ENCODE measurements at places on chromosomes 3 and 15. TPM values are rescaled to one million over a fixed set of nuclear protein-coding genes. Genes with fewer than 3 reads are reported as not detected.

- no peak for DNase-seq
Measured at GRCh38 chr15:55990516-55990915, 2.9 kb downstream of the NEDD4 start.

Gene TAGLN3
- total RNA-seq = not detected

Gene SAMMSON
- total RNA-seq = not detected

DNA sequence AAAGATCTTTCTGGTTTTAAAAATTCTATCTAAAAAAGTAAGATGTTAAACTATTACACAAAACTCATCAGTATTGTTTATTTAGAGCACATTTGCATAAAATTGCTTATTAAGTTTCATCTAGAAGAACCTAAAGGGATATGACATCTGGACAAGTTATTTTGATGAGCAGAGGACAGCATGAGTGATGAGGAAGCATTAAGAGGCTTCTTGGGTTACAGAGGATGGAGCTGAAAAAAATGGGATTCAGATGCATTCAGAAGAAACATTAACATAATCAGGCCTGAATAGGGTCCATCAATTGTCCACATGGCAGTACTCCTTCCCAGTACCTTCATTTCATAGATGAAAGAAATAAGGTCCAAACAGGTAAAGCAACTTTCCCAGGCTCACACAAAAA lies 41.6 kb downstream of the IMPG2 start:
- DNase-seq = no peak

- no peak for DNase-seq
Measured at GRCh38 chr3:146130881-146131371, 30.1 kb downstream of the PLOD2 start.

DNA sequence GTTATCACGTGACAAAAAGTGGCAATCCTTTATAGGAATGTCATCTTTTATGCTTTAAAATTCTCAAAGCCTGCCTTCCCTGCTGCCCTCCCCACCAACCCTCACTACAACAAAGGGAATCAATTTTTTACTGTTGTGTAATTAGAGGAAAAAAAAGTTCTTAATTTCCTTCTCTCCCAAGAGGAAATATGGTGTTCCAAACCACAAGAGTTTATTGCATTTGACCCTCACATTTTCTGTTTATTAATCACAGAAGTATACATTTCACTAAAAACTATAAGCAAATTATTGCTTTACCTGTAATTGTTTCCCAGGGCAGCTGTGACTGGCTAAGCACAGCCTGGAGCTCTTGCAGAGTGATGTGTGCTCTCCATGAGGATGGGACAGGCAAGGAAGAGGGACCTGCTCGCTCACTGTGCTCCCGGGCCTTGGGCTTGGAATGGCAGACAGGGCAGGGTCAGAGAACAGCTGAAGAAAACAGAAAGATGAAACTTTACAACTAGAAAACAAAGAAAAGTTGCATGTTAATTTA lies 31.3 kb upstream of the ATP10A start:
- DNase-seq = no peak

Gene USP13
- 9.9 TPM for total RNA-seq

DNA sequence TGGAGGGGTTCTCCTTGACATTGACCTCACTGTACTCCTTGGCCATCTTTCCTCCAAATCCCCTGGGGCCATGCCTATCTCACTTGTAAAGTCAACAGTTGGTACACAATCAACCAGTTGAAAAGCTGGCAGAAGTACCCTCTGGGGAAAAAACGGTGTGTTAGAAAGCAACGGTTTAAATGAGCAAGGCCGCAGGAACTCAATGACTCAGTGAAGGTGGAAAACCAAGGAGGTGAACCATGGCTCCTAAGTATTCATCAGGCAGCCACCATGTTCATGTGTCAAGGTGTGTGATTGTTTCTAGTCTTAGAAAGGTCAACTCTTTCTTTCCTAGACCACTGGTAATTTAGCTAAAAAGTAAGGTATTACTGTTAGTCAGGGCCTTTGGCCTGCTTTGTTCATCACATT lies 130.9 kb upstream of the SATB1 start:
- DNase-seq = no peak

DNA sequence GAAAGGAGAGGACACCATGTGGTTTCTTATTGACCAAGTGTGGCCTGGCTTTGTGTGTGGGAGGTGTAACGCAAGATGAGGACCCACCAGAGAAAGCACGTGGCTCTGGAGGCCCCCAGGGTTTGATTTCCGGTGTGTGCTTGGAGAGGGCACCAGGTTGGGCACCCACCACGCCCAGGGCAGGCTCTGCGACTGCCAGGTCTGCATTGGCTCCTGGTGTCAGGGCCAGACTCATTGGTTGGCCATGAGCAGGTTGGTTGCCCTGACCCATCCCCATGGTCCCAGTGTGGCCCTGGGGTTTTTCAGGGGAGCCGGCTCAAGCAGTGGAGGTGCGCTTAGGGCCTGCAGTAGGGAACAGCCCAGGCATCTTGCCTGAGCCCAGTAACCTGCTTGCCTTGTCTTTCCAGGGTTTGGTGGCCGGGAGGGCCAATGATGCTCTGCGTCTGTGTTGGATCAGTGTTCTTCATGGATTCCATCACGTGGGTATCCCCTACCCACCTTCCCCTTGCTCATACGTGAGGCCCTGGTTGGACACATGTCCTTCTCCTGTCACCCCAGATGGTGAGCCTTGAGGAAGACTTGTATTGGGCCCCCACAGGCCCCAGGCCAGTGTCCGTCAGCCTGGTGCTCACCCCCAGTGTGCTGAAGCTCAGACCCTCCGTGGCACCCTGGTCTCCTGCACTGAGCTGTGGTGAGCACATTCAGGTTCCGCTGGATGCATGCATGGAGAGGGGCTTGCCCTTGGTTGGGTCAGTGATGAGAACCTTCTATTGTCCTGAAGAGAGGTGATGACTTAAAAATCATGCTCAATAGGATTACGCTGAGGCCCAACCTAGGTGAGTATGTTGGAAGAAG lies 193.9 kb downstream of the UBE3A start:
- DNase-seq = peak; percentile 5

DNA sequence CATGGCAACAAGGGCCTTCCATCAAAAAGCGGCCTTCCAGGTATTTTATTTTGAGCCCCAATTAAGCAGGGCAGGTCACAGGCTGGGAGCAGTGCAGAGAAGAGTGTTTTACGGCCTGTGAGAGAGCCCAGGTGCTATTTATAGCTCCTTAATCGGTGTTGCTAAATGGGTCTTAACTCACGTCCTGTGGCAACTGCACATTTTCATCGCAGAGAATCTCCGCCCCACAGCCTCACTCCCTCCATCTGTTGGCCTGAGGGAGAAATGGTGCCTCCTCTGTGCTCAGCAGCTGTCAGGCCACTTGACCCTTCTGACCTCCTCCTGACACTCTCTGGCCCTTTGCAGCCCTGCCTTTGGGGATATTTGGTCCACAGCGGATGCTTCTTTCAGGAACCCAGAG lies 58.6 kb downstream of the SPSB4 start:
- DNase-seq = no peak

DNA sequence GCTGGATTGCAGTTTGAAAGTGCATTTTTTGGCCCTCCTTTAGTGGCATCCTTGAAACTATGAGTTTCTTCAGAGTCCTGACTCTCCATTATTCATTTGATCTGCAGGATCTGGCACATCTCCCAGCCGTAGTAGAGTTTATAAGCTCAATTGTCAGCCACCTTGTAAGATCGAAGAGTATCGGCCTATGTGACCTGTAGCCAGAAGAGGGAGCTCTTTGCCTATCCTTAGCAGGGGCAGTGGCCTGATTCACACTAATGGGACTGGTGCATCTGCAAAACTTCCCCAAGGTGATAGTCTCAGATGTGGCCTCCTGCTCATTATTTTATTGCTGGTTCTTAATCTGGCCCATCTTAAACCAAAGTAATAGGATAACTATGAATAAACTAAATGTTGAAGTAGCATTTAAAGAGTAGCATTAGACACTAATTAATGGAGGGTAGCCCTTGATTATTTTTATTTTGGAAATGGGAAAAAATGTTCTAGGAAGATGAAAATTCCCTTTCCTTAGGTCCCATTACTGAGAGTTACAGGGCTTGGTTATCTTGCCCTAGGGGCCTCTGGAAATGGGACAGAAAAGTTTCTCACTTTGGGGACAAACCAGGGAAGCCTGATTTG lies 21.2 kb downstream of the GCSAM start:
- no peak for DNase-seq

GRCh38 chr15:44193651-44194322 lies 1.3 kb downstream of the FRMD5 start:
- DNase-seq = no peak

Gene PTX3
- not detected for total RNA-seq

DNA sequence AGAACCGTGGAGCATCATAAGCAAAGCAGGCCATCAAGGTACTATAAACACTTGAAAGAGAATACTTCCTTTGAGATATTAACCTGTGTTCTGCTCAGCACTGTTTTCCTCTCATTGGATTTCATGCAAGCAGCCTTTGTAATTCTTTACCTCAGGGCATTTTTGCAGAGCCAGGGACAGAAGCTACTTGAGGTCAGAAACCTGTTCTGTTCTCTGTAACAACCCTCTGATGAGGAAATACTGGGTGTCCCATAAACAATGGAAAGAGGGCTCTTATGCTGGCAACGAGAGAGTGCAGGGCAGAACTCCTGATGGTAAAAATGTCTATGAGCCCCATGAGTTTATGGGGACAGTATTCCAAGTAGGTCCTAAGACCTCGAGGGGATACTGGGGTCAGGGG lies 66.0 kb downstream of the DCLK3 start:
- DNase-seq = no peak

DNA sequence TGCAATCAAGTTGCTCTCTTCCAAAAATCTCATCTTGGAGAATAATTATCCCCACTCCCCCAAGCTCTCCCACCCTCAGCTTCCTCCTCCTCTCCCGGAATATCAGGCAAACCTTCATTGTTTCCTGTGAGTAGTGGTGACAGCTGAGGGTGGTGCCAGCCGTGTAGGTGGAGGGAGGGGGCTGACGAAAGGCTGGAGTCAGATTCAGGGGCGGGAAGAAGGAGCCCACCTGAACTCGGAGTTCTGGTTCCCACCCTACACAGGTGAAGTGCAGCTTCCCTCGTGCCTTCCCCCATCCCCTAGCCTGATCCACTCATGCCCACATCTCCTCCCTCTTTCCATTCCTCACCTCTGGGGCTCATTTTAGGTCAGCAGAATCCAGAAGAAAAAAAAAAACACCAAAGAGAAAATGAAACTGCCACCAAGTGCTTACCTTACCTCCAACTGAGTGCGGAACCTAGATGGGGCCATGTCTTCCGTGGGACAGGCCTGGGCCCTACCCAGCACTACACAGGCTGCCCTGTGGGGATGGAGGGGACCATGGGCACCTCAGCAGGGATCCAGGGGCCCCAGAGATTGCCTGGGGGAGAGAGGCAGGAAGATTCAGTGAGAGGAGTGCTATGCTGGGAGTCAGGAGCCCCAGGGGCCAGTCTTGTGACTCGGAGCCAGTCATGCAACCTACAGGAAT lies 81.3 kb downstream of the ADCY5 start:
- DNase-seq = no peak

Gene NANOGP8
- total RNA-seq = not detected

- DNase-seq = peak; percentile 7
Measured at GRCh38 chr15:101027273-101027901, 108.2 kb downstream of the LRRK1 start.

- DNase-seq = no peak
Measured at GRCh38 chr3:80788914-80789313, 972.5 kb downstream of the GBE1 start.

- no peak for DNase-seq
Measured at GRCh38 chr3:184284696-184285095, 8.9 kb downstream of the ECE2 start.

DNA sequence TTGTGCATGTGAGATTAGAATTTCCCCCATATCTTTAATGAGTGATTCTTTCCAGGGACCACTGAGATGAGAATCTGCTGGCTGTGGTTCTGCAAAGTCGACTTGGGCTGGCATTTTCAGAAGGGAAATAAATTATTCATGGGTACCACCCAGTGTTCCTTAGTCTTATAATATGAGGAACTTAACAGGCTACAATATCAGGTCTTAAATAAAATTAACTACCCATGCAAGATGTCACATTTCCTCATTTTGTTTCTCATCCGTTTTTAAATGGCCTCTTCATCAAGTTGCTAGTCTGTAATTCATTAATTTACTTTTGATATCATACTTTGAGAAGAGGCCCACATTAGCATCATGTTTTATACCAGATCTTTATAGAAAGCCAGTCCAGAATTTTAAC lies 58.3 kb upstream of the SKOR1 start:
- no peak for DNase-seq

DNA sequence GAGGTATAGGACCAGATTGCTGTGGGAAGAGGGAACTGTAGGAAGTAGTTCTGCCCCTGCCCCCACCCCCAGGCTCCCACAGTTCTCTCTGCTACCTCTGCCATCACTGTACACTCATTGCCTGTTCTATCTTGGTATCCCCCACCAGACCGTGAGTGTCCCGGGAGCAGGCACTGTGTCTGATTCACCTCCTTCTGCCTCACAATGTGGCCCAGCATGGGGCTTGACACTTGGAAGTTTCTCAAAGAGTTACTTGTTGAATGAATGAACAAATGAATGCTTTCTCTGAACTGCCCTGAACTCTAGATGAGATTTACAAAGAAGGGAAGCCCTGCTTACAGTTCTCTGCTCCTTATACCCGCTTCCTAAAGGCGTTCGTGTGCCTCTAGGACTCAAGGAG lies 27.1 kb upstream of the PIK3CB start:
- DNase-seq = no peak

Gene SEMA3G
- not detected for total RNA-seq

All from activated B cell treated with CpG ODN at 0.5 μM for 24 hours (primary cell).